Dermis blood vessel endothelial cell (primary cell): ENCODE measurements at places on chromosomes 2 and 18. TPM values are rescaled to one million over a fixed set of nuclear protein-coding genes. Genes with fewer than 3 reads are reported as not detected.

CFAP221 gene
- 0.17 TPM in 1 of 2 replicates, not detected in the other for total RNA-seq

AOX1 gene
- 2.4 and 2.6 TPM in 2 replicates for total RNA-seq

LIPG gene
- 1.9 and 54.6 TPM in 2 replicates for total RNA-seq

FAM117B gene
- total RNA-seq, result 2.7 and 3.9 TPM in 2 replicates

CD207 gene
- total RNA-seq, result not detected in 2 replicates

NEU2 gene
- not detected in 2 replicates for total RNA-seq

RFX8 gene
- total RNA-seq, result 0.51 and 0.60 TPM in 2 replicates
